ENCODE measurements at places on chromosomes 16 and 17.
A peak's percentile ranks its signal among the peaks of the same experiment; 100 is the strongest.

GRCh38 chr17:48023400-48024148, 14.0 kb downstream of the COPZ2 start:
- peak; percentile 82 for DNase-seq

- no peak for DNase-seq
Observed at GRCh38 chr16:66923247-66923731, 2.0 kb downstream of the RRAD start.

GRCh38 chr16:1429631-1430030, 1.2 kb upstream of the PERCC1 start:
- no peak for DNase-seq

DNA sequence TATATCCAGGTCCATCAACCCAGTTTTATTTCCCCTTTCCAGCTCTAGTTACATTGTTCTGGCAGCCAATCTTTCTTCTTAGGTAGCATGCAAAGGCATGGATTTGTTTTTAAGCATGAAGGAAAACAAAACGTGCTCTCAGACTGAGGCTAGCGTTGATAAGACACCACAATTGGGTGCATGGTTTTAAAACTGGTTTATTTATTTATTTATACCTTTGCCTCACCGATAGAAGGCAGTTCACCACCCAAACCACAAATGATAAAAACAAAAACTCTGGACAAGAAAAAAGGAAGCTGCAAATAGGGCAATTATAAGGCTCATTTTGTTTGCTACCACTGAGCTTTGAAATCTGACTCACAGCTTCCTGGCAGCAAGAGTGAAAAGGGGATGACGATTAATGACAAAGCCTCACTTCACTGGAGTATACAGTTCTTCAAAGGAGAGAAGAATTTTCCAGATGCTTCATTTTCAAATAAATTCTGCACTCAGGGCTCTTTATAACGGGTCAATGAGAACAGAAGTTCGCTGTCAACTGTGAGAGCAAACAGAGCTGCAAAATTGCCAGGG, 278.4 kb upstream of the IRX5 start:
- DNase-seq: no peak

DNA sequence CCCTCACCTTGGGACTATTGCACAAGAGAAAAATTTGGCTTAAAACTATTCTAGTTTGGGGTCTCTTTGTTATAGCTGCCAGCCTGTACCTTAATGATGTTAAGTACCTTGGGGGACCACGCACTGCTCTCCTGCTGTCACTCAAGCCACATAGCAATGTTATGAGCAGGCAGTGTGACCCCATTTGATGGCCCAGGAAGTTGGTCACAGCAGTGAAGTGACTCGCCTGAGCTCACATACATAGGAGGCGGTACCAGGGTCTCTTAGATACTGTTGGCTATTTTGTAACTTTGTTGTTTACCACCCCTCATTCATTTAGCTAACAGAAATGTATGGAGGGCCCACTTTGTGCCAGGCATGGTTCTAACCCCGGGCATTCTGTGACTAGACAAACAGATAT, 16.4 kb downstream of the KCNG4 start:
- DNase-seq: peak; percentile 31

DNA sequence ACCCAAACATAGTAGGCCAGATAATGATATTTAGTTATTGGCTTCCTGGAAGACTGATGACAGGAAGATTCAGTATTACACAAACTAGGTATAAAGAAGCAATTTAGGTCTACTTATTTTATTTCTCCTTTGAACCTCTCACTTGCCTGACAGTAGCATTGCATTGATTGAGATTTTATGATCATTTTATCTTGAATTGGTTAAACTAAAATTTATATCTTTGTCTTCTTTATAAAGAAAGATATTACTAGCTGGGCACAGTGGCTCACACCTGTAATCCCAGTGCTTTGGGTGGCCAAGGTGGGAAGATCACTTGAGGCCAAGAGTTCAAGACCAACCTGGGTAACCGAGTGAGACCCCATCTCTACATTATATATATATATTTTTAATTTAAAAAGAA, 14.4 kb downstream of the HLF start:
- no peak for DNase-seq

DNA sequence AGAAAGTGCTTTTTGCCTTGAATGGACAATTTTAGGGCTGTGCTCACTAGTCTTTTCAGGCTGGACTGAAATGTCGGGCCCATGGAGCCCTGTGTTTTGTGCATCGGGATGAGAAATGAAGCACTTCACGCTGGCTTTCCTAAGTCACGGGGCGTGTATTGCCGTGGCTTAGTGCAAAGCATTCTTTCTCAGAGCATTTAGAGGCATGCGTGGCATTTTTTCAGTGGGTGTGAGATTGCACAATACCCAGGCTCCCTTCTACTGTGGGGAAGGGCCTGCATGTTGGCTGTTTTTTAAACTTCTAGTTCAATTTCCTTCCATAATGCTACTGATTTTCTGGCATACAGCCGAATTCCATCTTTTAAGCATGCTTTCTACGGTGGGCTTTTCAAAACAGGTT, 12.6 kb upstream of the POLR3E start:
- DNase-seq: peak; percentile 26

- DNase-seq: no peak
Observed at GRCh38 chr16:25614716-25615265, 77.0 kb upstream of the HS3ST4 start.

DNA sequence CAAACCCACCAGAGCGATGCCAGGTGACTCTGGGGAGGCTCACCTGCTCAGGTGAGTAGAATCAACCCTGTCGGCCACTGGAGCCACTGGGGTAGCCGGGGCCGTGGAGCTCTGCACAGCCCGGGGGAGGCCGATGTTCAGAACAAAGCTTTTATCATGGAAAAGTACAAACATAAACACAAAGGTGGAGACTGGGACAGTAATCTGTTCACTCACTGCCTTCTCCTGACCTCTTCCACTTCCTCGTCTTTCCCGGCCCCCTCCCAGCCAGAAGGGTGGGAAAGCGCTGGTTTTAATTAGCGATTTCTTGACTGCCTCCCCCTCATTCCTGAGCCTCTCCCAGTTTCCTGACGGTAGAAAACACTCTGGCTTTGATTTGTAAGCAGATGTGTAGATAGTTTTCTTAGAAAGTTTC, 9.8 kb upstream of the TEX19 start:
- DNase-seq: no peak

- DNase-seq: peak; percentile 69
Observed at GRCh38 chr17:74833501-74834377, 25.9 kb downstream of the GRIN2C start.

GRCh38 chr16:69566981-69567680, 1.4 kb downstream of the NFAT5 start:
- peak; percentile 7 for DNase-seq

DNA sequence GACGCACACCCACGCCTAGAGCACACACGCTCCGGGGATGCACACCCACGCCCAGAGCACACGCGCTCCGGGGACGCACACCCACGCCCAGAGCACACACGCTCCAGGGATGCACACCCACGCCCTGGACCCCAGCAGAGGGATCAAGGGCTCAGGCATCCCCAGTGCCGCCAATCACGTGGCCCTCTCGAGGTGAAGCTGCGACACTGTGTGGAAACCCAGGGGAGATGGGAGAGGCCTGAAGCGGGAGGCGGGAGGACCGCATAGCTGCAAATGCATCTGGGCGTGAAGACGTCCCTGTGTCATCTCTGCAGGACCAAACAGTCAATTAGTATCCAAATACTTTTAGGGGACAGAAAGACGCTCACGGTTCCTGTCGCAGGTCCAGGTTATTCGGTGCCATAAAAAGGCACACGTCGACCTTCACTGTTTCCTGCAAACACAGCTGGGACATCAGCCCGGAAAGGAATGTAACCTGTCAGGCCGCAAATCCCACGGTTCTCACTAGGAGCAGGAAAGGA, 56.4 kb downstream of the TBC1D16 start:
- no peak for DNase-seq

- DNase-seq: peak; percentile 45
Observed at GRCh38 chr16:71933913-71934695, 38.8 kb downstream of the IST1 start.

- no peak for DNase-seq
Observed at GRCh38 chr17:75504347-75505151, 10.8 kb downstream of the CASKIN2 start.

DNA sequence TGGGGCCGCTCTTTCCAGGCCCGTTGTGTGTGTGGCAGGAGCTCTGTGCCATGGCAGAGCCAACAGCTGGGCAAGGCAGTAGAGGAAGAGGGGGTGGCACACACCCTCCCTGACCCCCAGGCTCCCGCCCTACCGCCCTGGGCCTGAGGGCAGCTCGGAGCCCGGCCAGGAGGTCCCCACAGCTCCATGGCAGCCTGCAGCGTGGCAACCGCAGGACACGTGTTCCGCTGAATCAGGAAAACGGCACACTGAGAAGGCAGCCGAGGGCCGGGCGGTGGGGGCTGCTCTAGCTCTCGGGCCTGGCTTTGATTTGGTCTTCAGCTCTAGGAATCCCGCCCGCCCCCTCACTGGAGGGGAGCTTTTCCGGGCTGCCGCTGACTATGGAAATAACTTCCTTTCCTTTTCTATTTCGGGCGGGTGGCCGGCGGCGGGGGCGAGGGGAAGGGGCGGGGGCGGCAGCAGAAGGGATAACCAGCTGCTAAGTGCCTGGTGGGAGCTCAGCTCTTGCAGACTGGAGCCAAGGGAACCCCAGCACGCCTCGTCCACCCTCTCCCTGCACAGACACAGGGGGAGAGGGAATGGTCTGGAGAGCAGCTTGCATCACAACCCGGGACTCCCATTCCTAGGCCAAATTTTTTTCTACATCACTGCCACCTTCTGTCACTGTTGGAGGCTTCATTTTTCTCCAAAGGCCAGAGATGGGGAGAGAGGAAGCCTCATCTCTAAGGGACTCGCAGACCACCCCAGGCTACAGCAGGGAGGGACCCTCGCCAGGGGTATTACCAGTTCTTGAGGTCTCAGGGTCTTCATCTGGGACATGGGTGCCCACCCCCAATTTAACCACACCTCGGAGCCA, 24.8 kb upstream of the MRPS23 start:
- DNase-seq: peak; percentile 97
